ENCODE measurements at places on chromosomes 2 and 18. TPM values are rescaled to one million over a fixed set of nuclear protein-coding genes. Genes with fewer than 3 reads are reported as not detected.

- DNase-seq = no peak
Observed at GRCh38 chr2:1446301-1446700, 33.0 kb downstream of the TPO start.

DNA sequence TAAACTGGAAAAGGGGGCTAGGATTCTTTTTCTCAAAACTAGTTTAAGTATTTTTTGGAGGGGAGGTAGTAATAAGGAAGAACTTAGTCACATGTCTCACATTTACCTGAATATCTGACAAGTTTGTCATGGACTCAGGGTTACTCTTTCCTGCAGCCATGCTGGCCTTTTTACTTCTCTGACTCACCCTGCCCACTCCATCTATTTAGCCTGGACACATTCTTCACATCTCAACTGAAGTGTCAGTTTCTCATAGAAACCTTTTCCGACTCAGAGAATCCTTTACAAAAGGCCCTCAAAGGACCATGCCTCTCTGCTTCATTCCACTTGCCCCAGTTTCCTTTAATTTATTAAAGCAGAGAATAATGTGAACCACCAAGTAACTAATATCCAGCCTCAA is 42.6 kb downstream of the SCN7A start:
- no peak for DNase-seq

- no peak for DNase-seq
Observed at GRCh38 chr2:218961229-218961628, 1.8 kb downstream of the CDK5R2 start.

DNA sequence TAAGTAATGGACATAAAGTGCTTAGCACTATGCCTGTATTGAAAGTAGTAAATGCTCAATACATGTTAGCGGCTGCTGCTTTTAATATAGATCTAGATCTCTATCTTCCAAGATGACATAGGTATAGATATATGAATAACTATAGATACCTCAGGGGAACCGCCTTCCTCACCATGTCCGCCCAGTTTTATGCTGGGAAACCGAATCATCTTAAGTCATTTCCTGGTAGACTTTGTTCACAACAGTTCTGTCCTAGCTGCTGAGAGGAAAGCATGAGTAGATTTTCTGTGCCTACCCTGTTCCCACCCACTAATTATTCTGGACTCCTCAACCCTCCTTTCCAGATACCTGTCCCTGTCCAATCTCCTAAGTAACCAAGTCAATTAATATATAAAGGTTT is 21.6 kb upstream of the ITM2C start:
- no peak for DNase-seq

DNA sequence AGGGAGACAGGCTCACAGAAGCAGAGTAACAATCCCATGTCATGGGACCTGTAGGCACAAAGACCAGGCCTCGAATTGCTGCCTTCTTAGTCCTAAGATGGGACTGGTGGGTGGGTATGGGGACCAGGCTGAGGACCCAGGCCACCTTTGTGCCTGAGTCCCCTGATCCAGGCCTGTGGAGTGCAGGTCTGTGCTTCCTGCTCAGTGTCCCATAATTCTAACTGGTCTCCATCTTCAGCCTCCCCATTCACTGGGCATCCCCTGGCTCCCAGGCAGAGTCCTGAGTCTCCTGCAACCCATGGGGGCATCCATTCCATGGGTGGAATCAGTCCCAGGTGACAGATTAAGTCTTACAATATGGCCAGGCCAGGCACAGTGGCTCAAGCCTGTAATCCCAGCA is 83.9 kb downstream of the SMAD7 start:
- no peak for DNase-seq

DNA sequence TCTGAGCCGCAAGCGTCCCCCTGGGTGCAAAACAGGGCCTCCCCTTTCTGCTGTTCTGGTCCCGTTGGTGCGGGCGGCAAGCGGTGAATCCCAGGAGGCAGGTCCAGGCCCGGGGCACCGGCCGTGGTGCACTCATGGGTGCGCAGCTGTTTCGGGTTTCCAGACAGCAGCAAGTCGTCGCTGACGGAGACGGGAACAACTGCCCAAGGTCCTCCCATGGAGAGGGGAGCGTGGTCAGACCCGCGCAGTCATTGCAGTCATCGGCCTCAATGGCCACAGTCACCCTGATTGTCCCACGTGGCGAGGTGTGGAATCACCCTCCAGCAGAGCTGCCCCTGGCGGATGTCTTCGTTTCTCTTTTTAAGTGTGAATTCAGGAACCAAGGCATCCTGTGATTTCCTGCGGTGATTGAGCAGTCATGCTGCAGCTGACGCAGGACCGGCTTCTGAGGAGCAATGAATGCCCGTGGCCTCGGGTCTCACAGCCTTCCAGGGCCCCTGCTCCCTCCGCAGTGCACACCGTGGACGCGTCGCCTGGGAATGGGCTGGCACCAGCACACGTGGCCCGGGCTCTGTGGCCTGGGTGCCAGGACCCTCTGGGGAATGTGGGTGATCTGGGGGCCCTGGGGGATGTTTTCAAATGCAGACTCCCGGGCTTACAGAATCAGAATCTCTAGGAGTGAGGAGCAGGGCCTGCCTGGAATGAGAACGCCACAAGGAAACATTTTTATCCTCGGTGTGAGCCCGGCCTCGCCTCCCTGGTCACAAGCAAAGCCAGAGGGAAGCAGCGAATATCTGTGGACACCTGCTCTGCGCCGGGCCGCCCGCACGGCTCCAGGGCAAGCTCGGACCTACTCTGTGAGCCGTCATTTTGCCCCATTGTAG is 244.2 kb upstream of the SALL3 start:
- DNase-seq = no peak

DNA sequence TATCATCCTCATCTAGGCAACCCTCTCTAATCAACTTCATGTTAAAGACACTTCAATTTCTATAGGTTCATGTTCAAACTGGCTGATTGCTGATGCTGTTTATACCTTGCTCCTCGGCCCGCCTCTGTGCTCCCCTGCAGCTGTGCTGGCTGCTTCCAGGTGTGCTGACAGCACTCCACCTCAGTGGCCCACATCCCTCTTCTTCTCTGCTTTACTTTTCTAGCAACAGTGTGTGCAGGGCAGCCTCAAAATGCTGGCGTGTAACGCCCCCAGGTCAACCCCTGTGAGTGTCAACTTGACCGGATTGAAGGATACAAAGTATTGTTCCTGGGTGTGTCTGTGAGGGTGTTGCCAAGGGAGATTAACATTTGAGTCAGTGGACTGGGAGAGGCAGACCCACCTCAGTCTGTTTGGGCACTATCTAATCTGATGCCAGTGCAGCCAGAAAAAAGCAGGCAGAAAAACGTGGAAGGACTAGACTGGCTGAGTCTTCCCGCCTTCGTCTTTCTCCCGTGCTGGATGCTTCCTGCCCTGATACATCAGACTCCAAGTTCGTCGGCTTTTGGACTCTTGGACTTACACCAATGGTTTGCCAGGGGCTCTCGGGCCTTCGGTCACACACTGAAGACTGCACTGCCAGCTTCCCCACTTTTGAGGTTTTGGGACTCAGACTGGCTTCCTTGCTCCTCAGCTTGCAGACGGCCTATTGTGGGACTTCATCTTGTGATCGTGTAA is 94.7 kb downstream of the COL6A3 start:
- DNase-seq = no peak

DNA sequence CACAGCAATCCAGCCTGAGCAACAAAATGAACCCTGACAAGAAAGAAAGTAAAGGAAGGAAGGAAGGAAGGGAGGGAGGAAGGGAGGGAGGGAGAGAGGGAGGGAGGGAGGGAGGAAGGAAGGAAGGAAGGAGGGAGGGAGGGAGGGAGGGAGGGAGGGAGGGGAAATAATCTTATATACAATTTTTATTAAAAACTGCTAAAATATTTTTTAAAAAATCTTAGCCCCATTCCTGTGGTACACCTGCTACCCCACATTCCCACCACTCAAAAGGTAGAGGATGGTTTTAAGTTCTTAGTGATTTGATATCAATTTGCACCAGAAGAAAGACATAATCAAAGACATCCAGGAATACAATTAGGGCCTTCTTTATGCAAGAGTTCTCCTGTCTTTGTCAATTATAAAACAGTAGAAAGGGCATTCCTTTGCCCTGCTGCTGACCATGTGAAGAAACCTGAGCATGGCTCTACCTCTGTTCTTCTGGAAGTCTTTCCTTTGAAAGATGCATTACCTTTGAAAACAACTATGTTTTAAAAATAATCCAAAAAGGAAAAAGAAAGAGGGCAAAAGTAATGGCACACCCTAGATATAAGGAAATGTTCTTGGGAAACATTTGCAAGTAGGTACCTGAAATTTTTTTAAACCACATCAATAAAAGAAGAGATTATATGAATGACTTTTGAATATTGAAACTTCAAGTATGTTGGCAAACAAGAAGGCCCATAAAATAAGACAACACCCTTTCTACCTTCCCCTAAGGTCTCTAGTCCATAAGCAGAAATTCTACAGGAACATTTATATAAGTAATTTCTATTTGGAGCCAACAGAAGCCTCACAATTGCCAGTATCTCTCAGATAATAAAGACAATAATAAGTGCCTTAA is 33.7 kb upstream of the ACVR2A start:
- DNase-seq = no peak

GRCh38 chr18:5237083-5237722 is 40.1 kb upstream of the AKAIN1 start:
- DNase-seq = no peak

- DNase-seq = no peak
Observed at GRCh38 chr2:119741868-119742267, 17.9 kb upstream of the PTPN4 start.

DNA sequence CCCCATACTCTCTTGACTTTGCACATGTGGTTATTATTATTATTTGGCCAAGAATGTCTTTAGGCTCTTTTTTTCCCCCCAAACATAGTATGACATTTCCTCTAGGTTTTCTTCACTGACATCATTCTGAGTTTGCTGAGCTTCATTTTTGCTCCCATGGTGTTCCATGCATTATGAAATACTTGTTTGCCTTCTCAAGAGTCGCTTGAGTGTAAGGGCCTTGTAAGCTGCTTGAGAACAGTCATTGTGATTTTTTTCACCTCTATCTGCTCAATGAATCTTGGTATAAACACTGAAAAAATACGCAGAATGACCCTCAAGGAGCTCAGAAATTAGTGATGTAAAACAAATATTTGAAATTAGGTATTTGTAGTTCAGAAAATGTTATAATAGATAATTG is 688.9 kb downstream of the CNTNAP5 start:
- DNase-seq = no peak

RTTN gene
- total RNA-seq = 16.2 TPM

LCT gene
- total RNA-seq = 0.16 TPM

CCDC150 gene
- total RNA-seq = 7.6 TPM

FRZB gene
- total RNA-seq = 1.7 TPM

HOXD11 gene
- total RNA-seq = not detected
